Activated CD4-positive, alpha-beta T cell treated with anti-CD3 and anti-CD28 coated beads for 48 hours (primary cell): ENCODE measurements at places on chromosomes 4 and X.

DNA sequence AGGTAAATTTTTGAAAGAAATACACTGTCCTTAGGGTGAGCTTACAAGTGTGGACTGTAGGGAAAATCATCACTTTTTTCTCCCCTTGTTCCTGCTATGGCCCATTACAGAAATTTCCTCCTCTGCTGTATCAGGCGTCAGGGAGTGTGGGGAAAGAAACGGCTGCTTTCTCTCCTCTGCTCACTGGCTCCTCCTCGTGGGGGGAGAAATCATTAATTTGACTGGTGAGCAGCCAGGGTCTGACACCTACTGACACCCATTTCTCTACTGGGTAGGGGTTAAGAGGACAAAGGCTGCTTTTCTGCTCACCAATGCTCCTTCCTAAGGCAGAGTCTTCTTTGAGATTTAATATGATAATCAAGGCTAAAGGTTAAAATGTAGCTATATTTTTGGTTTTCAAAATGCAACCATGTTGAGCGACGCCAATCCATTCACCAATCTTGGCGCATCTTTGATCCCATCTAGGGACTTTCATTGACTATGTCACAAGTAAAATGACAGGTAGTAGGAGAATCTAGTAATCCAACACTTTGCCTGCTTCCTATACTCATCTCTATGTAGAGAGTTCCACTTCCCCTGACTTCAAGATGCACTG, 25.1 kb downstream of the SETD7 start:
- DNase-seq = peak; percentile 63

GRCh38 chrX:27254656-27255055, 208.5 kb downstream of the PPP4R3C start:
- DNase-seq = no peak

- DNase-seq = no peak
Observed at GRCh38 chrX:67787196-67787595, 243.4 kb downstream of the AR start.

DNA sequence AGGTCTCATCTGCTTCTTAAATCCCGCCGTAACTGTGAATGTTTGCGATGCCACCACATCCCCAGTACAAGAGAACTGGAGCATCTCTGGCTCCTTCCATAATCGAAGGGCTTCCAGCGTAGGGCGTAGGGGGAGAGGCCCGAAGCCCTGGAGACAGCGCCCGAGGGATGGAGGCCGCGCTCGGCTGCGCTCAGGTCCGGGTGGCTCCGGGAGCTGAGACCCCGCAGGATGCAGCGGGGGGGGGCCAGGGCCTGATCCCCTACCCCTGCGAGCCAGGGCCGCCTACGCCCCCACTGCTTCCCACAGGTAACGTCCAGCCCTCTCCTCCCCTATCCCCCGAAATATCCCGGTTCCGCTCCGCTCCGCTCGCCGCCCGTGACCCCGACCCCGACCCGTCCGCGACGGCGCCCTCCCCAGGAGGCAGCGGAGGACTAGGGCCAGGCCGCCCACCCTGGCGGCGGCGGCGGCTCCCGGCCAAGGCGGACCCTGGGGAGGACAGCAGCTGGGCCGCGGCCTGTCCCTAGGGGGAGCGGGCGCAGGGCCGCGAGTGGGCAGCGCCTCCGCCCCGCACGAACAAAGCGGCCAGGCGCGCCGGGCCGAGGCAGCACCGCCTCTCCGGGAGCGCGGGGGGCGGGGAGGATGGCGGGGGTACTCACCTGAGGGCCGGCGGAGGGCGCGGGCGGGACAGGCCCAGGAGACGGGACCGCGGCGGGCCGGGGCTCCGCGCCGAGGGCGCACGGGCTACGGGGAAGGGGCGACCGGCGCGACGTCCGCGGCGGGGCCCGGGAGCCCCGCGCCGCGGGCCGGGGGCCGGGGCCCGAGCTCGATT, 723 bp downstream of the WDFY3 start:
- no peak for DNase-seq

GRCh38 chrX:283115-283845, 2.1 kb downstream of the PLCXD1 start:
- peak; percentile 95 for DNase-seq

DNA sequence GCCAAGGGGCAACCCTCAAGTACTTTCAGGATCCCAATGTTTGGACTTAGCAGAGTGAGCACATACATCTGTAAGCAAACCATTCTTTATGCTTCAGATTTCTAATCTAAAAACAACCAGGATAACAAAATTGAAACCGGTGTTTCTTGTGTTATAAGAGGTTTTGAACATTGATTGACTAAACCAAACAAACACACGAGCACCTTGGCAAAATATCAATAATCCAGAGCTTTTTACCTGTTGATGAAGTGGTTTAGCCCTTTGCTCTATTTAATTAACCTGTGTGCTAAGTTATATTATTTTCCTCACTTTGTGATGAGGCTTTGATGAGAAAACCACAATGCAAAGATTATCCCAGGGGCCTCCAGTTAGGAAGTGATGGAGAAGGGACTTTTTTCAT, 255.3 kb upstream of the CXXC4 start:
- DNase-seq = no peak

DNA sequence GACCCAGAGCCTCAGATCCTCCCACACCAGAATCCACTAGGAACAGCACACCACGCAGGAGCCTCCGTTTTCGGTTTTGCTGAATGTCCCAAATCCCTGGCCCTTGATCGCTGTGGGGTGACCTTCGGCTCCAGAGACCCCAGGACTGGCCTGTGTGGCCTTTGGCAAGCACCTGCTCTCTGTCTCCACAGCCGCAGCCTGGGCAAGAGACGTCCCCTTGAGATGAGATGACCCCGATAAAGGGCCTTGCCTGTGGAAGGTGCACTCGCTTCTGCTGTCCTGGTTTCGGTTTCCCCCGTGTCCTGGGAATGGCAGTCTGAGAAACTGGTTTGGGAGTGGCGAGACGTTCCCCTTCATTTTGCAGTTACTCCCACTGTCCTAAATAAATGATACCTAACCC, 9.6 kb downstream of the PSAPL1 start:
- DNase-seq = no peak
